Lung (tissue), 17 donors: ENCODE measurements at places on chromosomes 1 and 21. TPM values are rescaled to one million over a fixed set of nuclear protein-coding genes. Genes with fewer than 3 reads are reported as not detected.

The CD5L gene
- total RNA-seq = 0.17 TPM

GRCh38 chr1:175904808-175905207 lies 161.4 kb upstream of the TNR start:
- no peak for DNase-seq
- peaks cover 4% of the 10 kb centered on the region for H3K36me3 ChIP-seq
- no peaks in the 10 kb centered on the region for H3K4me1 ChIP-seq
- H3K27me3 ChIP-seq = no peaks in the 10 kb centered on the region
- H3K4me3 ChIP-seq = no peak overlapping the region

GRCh38 chr1:44233593-44233992 lies 20.3 kb downstream of the DMAP1 start:
- no peak for DNase-seq
- no peaks in the 10 kb centered on the region for H3K4me1 ChIP-seq
- H3K27ac ChIP-seq = no peak overlapping the region
- H3K36me3 ChIP-seq = no peaks in the 10 kb centered on the region

- no peak overlapping the region for H3K27ac ChIP-seq
- H3K4me3 ChIP-seq = no peak overlapping the region
- no peaks in the 10 kb centered on the region for H3K36me3 ChIP-seq
- no peaks in the 10 kb centered on the region for H3K27me3 ChIP-seq
- no peak for DNase-seq
Measured at GRCh38 chr1:77421504-77422233, 139.8 kb downstream of the AK5 start.

DNA sequence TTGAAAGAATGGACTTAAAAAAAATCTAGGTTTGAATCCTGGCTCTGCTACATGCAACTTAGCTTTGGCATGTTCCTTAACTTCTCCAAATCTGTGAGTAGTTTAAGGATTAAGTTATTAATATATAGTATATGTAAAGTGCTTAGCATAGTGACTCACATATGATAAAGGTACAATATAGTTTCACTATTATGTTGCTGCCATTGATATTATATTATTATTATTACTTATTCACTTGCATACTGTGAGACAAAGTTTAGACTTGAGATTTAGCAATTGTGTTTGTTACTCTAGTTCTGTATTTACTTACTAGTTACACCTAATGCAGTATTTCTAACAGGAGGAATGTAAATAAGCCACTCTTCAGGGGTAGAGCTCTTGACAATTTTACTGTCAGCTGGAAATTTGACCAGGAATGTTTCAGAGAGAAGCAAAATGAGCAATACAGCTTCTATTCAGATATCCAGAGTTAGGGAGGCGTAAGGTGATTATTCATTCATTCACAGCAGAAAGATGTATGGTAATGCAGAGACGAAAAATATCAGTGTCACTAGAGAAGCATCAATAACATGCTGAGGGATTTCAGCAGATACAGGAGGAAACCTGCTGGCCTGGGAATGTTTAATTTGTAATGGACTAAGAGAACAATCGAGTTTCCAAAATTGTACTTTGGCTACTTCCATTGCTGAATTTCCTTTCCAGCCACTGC lies 25.5 kb downstream of the RGS7 start:
- no peaks in the 10 kb centered on the region for H3K4me1 ChIP-seq
- H3K36me3 ChIP-seq = no peaks in the 10 kb centered on the region
- H3K27me3 ChIP-seq = no peaks in the 10 kb centered on the region
- no peak overlapping the region for H3K27ac ChIP-seq
- H3K4me3 ChIP-seq = no peak overlapping the region

GRCh38 chr21:43201491-43201890 lies 32.7 kb downstream of the CRYAA start:
- H3K27ac ChIP-seq = no peak overlapping the region
- no peaks in the 10 kb centered on the region for H3K4me1 ChIP-seq
- H3K27me3 ChIP-seq = no peaks in the 10 kb centered on the region
- no peak overlapping the region for H3K4me3 ChIP-seq
- no peaks in the 10 kb centered on the region for H3K36me3 ChIP-seq
- DNase-seq = no peak

The MROH9 gene
- total RNA-seq = 11.6 TPM

DNA sequence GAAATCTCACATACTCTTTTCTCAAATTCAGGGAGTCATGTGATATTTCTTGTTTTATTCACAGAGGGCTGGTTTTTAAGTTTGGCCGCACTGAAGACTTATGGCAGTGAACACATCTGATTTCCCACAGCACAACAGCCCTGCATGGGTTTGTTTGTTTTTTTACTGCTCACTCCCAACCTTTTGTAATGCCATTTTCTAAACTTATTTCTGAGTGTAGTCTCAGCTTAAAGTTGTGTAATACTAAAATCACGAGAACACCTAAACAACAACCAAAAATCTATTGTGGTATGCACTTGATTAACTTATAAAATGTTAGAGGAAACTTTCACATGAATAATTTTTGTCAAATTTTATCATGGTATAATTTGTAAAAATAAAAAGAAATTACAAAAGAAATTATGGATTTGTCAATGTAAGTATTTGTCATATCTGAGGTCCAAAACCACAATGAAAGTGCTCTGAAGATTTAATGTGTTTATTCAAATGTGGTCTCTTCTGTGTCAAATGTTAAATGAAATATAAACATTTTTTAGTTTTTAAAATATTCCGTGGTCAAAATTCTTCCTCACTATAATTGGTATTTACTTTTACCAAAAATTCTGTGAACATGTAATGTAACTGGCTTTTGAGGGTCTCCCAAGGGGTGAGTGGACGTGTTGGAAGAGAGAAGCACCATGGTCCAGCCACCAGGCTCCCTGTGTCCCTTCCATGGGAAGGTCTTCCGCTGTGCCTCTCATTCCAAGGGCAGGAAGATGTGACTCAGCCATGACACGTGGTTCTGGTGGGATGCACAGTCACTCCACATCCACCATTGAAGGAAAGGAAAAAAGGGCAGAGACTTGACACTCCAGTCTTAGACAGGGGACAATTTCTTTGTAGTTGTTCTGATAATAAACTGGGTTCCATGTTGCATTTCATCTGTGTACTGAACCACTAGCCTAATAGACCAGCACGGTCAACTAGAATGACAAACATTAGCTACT lies 22.8 kb downstream of the TMEM50A start:
- H3K27me3 ChIP-seq = no peaks in the 10 kb centered on the region
- DNase-seq = no peak
- peaks cover 18% of the 10 kb centered on the region for H3K36me3 ChIP-seq

DNA sequence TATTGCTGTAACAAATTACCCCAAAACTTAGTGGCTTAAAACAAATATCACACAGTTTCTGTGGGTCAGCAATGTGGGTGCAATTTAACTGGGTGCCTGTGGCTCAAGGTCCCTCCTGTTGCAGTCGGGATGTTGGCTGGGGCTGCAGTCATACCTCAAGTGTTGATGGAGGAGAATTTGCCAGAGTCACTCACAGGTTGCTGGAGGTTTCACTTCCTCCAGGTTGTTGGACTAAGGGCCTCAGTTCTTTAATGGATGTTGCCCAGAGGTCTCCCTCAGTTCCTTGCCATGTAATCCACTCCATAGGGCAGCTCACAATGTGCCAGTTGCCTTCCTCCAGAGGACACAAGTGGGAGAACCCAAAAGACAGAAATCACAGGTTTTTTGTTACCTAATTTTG lies 2.5 kb upstream of the TAF13 start:
- no peaks in the 10 kb centered on the region for H3K4me1 ChIP-seq
- no peak for DNase-seq
- no peaks in the 10 kb centered on the region for H3K36me3 ChIP-seq
- no peak overlapping the region for H3K4me3 ChIP-seq

GRCh38 chr21:30555095-30555494 lies 6.0 kb downstream of the KRTAP19-7 start:
- H3K27me3 ChIP-seq = no peaks in the 10 kb centered on the region
- H3K36me3 ChIP-seq = no peaks in the 10 kb centered on the region
- no peak overlapping the region for H3K27ac ChIP-seq
- H3K4me3 ChIP-seq = no peak overlapping the region

DNA sequence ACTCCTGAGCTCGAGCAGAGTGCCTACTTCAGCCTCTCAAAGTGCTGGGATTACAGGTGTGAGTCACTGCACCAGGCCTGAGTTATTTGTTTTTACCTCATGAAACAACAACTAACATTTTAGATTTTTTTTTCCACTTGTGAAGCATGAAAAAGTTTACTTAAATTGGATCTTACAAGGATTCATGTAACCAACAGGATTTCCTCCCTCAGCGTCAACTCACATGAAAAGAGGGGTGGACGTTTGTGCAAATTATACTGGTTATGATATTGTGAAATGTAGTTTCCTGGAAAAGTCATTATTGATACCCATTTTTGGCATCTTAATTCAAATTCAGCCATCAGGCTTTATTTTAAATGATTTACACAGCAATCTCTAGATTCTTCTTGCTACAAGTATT lies 6.5 kb downstream of the CNST start:
- H3K27me3 ChIP-seq = no peaks in the 10 kb centered on the region
- H3K27ac ChIP-seq = no peak overlapping the region
- no peak overlapping the region for H3K4me3 ChIP-seq

- DNase-seq = no peak
- no peaks in the 10 kb centered on the region for H3K27me3 ChIP-seq
- no peak overlapping the region for H3K27ac ChIP-seq
- H3K4me1 ChIP-seq = no peaks in the 10 kb centered on the region
- H3K36me3 ChIP-seq = no peaks in the 10 kb centered on the region
- no peak overlapping the region for H3K4me3 ChIP-seq
Measured at GRCh38 chr1:77239311-77239710, 20.1 kb upstream of the PIGK start.

- H3K36me3 ChIP-seq = no peaks in the 10 kb centered on the region
- H3K4me3 ChIP-seq = no peak overlapping the region
- DNase-seq = no peak
- H3K4me1 ChIP-seq = no peaks in the 10 kb centered on the region
- no peak overlapping the region for H3K27ac ChIP-seq
- no peaks in the 10 kb centered on the region for H3K27me3 ChIP-seq
Measured at GRCh38 chr1:171919891-171920887, 78.9 kb downstream of the DNM3 start.

The CORT gene
- 0.40 TPM for total RNA-seq

The KCNK2 gene
- 0.71 TPM for total RNA-seq

The INKA2 gene
- 12.5 TPM for total RNA-seq

- no peak for DNase-seq
- no peak overlapping the region for H3K27ac ChIP-seq
- no peak overlapping the region for H3K4me3 ChIP-seq
- no peaks in the 10 kb centered on the region for H3K4me1 ChIP-seq
- peaks cover 3% of the 10 kb centered on the region for H3K36me3 ChIP-seq
Measured at GRCh38 chr1:74344387-74344786, 109.2 kb downstream of the TNNI3K start.

DNA sequence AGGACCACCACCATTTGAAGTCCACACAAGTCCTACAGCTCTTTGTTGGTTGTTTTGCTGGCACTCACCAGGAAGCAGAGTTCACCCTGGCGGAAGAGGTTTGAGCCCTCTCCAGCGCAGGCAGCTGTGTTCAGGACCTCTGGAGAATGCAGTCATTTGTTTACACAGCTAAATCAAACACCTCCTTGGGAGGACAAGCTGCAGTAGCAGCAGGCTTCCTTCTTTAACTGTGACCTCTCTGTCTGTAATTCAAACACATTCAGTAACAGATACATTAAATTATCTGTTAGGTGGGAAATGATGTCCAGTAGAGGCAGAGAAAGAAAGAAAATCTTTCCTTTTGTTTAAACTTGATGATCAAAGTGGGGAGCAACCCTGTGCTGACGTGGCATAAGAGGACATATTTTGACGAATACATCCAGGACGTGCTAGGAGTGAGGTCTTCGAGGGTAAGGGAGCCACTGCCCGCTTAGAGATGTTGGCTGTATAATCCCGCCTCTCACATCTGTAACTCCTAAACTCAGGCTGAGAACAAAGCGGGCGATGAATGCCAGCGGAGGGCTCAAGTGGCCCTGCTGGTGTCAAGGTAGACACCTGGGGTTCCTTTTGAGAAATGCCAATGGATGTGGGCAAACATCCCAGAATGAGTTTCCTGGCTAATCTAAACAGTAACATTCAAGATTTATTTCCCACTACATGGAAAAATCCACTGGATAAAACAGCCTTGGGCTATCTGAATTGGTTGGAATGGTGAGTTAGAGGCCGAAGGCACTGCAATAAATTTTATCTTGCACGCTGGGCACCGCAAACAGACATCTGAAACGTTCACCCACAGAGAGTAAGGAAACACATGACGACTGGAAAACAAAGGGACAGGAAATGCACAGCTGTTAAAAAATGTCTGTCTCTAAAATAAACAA lies 51.7 kb downstream of the ABCA4 start:
- H3K36me3 ChIP-seq = no peaks in the 10 kb centered on the region
- H3K27ac ChIP-seq = no peak overlapping the region
- no peak overlapping the region for H3K4me3 ChIP-seq
- peak; percentile 82 for DNase-seq
- no peaks in the 10 kb centered on the region for H3K27me3 ChIP-seq
- peaks cover 16% of the 10 kb centered on the region for H3K4me1 ChIP-seq

DNA sequence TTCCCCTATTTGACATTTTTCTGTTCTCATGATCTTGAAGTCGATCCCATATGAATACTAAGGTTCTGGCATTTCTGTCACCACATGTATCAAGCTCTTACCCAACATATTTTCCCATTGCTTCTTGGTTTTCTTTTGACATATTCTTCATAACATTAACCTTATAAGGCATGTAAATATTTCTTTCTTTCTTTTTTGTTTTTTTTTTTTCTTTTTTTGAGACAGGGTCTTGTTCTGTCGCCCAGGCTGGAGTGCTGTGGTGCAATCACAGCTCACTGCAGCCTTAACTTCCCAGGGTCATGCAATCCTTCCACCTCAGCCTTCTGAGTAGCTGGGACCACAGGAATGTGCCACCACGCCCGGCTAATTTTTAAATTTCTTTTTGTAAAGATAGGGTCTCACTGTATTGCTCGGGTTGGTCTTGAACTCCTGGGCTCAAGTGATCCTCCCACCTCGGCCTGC lies 33.1 kb upstream of the ERRFI1 start:
- DNase-seq = no peak
- no peaks in the 10 kb centered on the region for H3K27me3 ChIP-seq
- H3K4me3 ChIP-seq = no peak overlapping the region
- no peaks in the 10 kb centered on the region for H3K36me3 ChIP-seq
- peak overlapping the region; percentile 61 for H3K27ac ChIP-seq

The OR2L5 gene
- not detected for total RNA-seq

- H3K36me3 ChIP-seq = no peaks in the 10 kb centered on the region
- no peak overlapping the region for H3K4me3 ChIP-seq
- no peaks in the 10 kb centered on the region for H3K4me1 ChIP-seq
- no peak overlapping the region for H3K27ac ChIP-seq
Measured at GRCh38 chr1:236112332-236112627, 30.1 kb upstream of the GPR137B start.

The PRKACB gene
- 43.1 TPM for total RNA-seq

DNA sequence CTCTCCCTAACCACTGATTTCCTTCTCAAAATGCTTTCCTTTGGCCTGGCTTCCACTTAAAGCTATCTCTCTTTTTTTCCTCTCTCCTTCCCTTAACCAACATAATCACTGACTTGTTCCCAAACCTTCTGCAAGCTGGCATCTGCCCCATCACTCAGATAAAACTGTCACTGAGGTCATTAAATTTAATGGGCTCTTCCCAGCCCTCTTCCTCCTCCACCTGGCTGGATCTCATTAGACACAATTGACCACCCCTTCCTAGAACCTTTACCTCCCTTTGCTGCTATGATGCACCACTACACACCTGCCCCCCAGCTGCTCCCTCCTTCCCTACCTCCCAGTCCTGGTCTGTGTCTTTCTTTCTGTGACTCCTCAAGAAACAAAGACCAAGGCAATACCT lies 44.0 kb upstream of the GJB5 start:
- no peak overlapping the region for H3K27ac ChIP-seq
- no peak overlapping the region for H3K4me3 ChIP-seq
- no peaks in the 10 kb centered on the region for H3K27me3 ChIP-seq
- H3K4me1 ChIP-seq = no peaks in the 10 kb centered on the region
- H3K36me3 ChIP-seq = no peaks in the 10 kb centered on the region
